Stimulated activated CD8-positive, alpha-beta memory T cell treated with anti-CD3 and anti-CD28 coated beads, Interleukin-15, amount 100 ng/mL, for 48 hours (primary cell): ENCODE measurements at places on chromosomes 1 and 21.
A peak's percentile ranks its signal among the peaks of the same experiment; 100 is the strongest.

DNA sequence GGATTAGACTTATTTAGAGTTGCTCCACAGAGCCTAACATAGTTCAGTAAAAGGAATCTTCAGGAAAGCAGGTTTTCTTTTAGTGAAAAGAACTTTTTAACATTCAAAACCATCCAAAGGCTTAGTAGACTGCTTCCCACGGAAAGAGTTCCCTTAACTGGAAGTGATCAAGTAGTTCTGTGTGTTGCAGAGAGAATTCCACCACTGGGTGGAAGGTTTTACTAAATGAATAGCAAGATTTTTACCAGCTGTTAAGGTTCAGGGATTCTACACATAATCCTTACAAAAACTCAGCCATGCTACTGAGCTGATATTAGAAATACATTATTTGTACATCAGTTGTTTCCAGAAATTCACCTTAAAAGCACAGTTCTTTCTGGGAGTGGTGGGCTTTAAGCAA, 119.7 kb downstream of the GDAP2 start:
- DNase-seq, result no peak

- DNase-seq, result no peak
Measured at GRCh38 chr1:220872296-220872695, 6.9 kb upstream of the HLX start.

DNA sequence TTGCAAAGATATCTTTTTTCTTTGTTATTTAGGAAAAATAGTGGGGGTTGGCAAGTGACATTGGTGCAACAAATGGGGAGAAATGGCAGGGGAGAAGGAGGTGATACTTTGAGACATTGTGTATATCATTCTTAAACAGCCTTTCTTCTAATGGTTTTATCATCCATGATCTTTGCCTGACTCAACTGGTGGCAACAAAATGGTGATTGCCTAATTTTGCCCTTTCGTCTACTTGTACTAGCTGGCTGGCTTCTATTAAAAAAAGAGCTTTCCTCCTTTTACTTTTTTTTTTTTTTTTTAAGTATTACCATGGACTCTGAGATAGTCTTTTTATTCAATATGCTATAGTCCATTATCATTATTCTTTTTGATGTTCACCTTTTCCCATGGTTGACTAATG, 27.7 kb downstream of the DESI2 start:
- DNase-seq, result no peak

DNA sequence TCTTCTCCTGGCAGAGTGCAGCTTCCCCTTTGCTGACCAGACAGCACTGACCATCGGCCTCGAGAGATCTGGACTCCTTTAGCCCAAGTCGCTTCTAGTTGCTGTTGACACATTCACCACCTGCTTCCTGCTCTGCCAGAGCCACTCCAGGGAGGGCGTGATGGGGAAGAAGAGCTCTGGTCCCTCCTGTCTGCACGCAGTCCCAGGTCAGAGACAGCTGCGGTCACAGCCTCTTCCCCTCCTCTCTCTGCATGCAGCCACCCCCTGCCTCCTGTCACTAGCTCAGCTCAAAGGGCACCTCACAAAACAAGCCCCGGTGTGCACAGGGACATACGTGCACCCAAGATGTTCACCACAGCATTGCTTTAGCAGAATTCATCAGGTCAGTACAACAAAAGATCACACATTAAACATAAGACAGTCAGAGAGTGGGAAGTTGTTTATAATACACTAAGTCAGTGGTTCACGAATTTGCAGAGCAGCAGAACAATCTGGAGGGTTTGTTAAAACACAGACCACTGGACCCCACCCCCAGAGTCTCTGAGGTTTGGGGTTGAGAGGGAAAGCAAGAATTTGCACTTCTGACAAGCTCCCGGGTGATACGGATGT, 132.9 kb downstream of the SYF2 start:
- DNase-seq, result peak; percentile 44

DNA sequence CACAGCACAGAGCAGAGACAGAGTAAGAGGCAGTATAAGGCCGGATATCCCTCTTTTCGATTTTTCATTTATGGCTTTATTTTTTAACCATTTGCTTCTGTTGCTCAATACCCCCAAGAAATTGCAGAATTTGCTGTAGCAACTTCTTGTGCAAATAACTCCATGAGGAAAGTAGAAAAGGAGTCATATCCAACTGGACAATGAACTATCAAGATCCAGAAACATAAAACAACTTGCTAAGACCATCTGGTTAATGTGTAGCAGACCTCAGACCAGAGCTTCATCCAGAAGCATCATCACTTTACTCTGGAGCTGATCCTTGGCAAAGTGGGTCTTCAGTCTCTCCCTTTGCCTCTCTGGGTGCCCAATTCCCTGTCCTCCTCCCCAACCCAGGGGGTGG, 45.9 kb downstream of the ZNF697 start:
- DNase-seq, result no peak

DNA sequence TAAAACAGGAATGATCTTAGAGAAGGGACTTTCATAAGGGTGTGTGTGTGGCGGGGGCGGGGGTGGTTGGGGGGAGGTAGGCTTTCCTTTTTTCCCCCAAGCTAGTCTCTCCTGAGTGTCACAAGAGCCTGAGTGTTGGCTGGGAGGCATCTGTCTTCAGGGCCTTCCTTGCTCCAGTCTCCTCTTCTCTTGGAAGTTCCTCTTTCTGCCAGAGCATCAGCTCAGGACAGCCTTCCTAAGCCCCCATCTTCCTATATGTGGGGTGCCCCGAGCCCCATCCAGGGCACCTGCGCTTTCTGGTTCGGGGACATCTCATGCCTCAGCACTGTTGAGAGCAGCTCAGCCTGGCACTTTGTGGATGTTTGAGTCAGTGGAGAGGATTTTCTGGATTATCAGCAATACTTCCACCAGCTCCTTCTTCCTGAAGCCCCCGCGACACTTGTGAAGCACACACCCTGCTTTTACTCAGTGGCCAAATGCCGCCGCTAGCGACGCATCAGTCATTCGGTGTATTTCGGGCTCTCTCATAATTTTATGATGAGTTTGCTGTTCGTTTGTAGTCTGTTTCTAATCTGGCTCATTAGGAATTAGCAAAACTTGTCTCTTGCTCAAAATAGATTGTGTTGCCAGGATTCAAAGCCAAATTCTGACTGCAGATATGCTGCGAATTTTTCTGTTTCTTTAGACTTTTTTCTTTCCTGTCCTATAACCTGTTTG, 61.7 kb downstream of the GALNT2 start:
- DNase-seq, result no peak

GRCh38 chr1:15997076-15997585, 6.9 kb upstream of the SRARP start:
- DNase-seq, result no peak

DNA sequence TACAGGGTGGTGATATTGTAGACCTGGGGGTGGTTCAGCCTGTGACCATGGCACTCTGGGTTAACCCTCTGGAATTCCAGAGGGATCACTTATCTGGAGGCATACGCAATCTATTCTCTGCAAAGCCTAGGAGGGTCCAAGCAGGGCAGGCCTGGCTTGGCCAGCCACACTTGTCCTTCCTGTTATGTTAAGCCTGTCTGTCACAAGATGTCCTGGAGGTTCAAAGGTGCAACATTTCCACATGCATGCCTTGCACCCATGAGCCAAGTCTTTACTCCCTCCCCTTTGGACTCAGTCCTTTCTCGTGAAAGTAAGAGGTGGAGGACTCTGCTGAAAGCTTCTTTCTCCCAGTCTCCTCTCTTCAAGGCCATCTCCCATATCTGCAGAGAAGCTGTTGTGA, 345.1 kb downstream of the HHIPL2 start:
- DNase-seq, result no peak

DNA sequence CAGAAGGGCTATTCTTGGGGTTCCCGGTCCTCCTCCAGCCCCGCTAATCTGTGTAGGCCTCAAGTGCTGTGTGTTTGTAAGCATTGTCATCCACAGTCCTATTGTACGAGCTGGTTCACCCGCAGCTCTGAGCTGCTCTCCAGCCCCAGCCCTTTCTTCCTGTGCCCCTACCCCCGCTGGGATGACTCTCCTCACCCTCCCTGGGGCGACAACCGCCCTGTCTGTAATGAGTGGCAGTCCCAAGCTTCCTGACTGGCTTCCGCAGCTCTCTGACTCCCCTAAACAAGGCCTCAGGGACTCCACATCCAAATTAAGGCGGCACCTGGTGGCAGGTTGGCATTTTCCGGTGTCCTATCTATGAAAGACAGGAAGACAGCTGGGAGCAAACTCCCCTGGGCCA, 45.8 kb downstream of the TFF3 start:
- no peak for DNase-seq

- no peak for DNase-seq
Measured at GRCh38 chr21:28687586-28687985, 305.1 kb downstream of the LTN1 start.

DNA sequence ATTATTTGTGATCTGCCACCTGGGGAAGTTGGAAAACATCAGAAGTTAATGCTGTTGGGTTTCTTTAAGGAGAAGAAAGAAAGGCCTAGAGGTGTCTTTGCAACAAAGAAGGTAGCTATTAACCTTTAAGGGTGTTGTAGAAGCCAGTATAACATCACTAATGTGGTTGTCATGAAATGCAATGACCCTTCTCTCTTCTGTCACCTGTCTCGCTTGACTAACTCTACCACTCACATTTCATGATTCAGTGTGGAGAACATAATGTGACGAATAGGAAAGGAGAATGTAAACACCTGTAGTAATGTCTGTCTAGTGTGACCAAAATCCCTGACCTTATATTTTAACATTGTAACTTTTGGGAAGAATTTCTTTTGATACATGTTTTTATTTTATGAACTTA, 211.7 kb upstream of the UBE2U start:
- no peak for DNase-seq
